ENCODE measurements at places on chromosomes 13 and 19. TPM values are rescaled to one million over a fixed set of nuclear protein-coding genes. Genes with fewer than 3 reads are reported as not detected.

IGFL3 gene
- not detected for total RNA-seq

PGLYRP1 gene
- total RNA-seq, result not detected

TMEM86B gene
- total RNA-seq, result not detected

DNA sequence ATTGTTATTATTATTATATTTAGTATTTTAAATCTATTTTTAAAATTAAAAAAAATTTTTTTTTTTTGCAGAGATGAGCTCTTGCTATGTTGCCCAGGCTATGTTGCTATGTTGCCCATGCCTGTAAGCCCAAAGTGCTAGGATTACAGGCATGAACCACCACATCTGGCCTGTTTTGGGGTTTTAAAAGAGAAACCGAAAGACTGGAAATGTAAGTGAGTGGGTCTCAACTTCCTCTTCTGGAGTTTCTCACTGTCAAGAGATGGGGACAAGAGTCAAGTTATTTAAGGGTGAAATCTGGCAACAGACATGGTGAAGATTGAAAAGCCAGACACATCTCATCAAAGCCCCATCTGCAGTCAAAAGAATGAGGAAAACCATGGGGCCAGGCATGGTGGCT, 4.2 kb upstream of the OR7G3 start:
- no peak for ATAC-seq

GRCh38 chr13:20729633-20730585, 26.4 kb downstream of the IL17D start:
- no peak for ATAC-seq

DNA sequence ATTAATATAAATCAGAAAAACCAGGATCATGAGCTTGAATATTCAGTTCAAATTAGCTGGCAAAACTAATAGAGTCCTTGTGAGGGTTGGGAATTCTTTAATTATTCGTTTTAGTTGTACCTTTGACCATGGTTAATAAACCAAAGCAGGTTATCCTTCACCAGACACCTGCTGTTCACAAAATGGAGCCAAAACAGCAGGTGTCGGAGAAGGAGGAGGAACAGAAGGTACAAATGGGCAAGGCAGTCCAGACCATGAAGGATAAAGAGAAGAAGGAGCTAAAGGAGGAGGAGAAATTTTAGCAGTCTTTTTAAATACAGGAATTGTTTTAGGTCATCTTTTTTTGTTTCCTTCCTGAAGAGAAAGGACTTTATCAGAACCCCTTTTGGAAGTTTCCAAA, 106.1 kb downstream of the NHLRC3 start:
- ATAC-seq, result no peak

GRCh38 chr19:51368366-51369282, at the start of gene CLDND2:
Gene CLDND2, minus strand, starts transcription at chr19:51369003. Its CDS starts 426 bp downstream, at chr19:51368577.
- ATAC-seq, result no peak

DNA sequence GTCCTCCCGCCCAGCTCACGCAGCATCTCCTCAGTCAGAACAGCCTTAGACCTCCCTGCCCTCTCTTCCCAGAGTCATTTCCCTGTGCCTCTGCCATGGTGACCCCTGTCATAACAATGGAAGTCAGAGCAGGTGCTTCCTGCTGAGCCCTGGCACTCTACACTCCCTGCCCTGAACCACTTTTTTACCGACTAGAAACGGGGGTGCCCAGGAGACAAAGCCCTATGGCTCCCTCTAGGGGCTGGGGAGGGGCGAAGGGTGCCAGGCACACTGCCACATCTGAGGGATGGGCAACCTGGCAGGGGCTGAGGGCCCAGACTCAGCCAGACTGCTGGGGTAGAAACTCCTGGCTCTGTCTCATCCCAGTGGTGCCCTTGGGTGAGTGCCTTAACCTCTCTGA, 16.4 kb downstream of the ZNF574 start:
- ATAC-seq, result peak; percentile 35

GRCh38 chr19:49676136-49676783, 811 bp upstream of the PRMT1 start:
- ATAC-seq, result peak; percentile 57
